Right lung (tissue), 10 donors: ENCODE measurements at places on chromosomes 2 and 18. TPM values are rescaled to one million over a fixed set of nuclear protein-coding genes. Genes with fewer than 3 reads are reported as not detected.

- no peak for DNase-seq
Observed at GRCh38 chr2:128687565-128687964, 368.9 kb upstream of the HS6ST1 start.

Gene C2orf80
- not detected for polyA plus RNA-seq

Gene HOXD4
- polyA plus RNA-seq = 0.99 TPM

DNA sequence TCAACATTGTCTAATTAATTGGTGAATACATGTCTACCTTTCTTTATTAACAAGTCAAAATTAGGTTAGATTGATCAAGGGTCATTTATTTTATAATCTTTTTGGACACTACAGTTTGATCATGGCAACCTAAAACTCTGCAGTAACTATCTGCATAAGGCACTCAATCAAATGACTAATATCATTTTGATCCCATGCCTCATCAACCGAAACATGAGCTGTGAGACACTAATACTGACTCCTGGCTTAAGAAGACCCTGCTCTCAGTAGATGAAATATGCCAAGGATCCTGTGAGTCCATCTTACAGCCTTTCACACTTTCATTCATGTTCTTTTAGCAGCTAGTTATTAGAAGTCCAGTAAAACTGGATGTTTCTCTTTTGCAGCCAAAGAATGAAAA lies 169.4 kb upstream of the CAVIN2 start:
- no peak for DNase-seq

DNA sequence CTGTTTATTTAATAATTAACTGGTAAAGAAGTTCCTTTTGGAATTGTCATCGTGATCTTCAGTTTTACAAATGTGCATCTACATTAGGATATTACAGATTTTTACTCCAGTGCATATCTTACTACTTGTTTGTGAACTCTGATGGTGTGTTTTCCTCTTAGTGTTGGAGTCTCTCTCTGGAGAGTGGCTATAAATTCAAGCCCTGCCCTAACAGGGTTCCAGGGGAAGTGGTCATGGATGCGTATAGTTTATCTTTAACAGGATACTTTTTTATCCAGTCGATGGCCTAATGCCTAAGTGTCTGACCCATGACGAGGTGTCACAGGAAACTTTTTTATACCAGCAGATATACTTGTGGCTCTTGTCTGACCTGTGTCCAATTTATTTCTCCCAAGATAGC lies 75.4 kb downstream of the CHN1 start:
- DNase-seq = no peak

DNA sequence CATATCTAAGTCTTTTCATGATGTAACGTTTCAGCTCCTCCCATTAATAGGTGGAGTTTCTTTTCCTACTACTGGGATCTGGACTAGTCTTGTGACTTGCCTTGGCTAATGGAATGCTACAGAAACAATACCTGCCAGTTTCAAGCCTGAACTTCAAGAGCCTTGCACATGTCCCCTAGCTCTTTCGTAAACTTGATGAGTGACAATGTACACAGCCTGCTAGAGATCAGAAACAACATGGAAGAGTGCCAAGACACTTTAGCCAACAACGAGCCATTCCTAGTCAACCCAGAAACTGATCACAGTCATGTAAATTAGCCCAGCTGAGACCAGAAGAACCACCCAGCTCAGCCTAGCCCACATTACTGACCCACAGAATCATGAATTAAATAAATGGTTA lies 24.8 kb upstream of the STK39 start:
- DNase-seq = no peak

Gene POTEI
- 0.23 TPM for polyA plus RNA-seq

DNA sequence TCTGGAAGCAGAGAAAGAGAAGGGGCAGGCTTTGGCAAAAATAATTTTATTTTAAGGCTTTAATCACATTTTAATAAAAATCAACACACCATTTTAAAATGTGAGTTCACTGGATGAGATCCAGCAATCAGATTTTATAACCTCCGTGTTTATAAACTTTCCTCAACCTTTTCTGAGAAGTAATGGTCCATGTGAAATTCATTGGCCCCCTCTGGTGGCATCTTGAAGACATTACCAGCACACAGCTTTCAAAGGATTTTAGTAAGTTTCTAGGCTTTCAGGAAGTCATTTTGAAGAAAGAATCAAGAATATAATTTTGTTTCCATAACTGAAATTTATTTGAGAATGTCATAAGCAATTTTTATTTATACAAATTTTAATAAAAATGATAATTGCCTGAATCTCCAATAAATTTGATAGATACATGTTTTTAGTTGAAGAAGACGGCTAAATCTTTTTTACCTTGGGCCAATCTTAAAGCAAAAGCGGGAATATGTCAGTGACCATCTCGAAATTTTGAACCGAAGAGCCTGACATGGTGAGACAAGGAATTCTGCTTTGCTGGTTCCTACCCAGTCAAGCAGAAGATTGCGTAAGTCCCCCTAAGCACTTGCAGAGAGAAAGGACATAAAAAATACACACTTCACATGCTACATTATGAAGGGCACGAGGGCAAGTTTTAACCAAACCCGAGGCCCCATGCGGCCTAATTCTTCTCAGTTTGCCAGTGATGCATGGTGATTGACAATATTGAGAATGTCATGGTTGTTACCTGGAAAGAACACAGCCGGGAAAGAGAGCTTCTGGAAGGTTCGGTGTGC lies 128.4 kb upstream of the CBLN2 start:
- peak; percentile 6 for DNase-seq

- DNase-seq = no peak
Observed at GRCh38 chr2:1641523-1641922, 102.8 kb downstream of the PXDN start.

- no peak for DNase-seq
Observed at GRCh38 chr2:189157456-189157855, 22.1 kb downstream of the COL5A2 start.

DNA sequence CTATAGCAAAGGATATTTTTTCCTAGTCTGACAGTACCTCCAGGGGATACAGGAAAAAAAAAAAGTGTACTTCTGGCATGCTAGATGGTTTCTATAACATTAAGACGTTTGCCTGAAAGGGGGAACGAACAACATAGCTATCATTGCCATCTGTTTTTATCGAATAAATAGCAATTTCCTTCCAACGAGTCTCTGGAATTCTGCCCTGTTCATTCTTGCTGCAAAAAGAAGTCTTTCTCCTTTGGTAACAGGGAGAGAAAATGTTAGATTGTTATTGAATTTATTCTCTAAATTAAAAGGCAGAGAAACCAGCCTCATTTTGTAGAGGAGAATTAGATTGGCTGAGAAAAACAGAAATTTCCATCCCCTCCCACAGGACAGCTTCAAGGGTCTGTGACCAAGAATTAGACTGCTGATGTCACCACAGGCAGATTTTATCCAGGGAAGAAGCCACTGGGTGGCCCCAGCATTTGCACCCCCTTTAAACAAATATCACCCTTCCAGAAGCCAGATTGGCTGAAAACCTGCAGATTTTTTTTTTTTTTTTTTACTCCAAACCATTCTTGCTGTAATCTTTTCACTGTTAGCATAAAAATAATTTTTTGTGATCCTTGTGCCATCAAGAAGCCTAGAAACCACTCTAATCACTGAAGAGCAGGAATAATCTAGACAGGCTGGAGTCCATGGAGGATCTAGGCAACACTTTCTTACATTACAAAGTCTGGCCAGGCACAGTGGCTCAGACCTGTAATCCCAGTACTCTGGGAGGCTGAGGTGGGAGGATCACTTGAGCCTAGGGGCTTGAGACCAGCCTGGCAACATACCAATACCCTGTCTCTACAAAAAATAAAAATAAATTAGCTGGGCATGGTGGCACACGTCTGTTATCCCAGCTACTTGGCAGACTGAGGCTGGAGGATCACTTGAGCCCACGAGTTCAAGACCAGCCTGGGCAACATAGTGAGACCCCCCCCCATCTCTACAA lies 12.0 kb downstream of the WDFY1 start:
- no peak for DNase-seq

DNA sequence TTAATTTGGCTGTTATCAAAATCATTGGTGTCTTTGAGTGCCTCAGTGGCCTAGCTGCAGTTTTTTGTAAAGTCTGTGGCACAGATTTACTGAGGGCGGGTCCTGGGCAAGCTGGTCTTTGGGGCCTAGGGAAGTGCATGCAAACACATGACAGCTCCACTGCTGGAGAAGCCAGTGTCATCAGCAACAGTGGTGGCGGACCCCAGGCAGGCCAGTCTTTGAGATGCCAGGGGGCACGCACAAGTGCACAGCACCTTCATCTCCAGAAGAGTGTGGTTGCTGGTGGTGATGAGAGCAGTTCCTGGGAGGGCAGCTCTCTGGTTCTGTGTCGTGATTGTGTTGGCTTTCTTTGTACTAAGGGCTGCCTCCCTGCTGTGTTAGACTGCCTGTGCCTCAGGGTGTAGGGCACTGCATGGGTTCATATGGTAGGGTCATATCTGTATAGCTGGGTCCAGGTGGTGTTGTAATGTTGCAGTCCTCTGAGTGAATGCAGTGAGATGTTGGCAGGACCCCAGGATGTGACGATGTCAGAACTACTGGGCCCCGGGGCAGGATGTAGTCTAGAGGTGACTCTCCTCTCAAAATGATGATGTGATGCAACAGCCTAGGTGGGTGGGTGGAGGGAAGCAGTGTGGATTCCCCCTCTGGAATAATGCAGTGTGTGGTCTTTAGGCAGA lies 646.7 kb upstream of the CDH2 start:
- DNase-seq = no peak

Gene CTAGE1
- 0.08 TPM for polyA plus RNA-seq

DNA sequence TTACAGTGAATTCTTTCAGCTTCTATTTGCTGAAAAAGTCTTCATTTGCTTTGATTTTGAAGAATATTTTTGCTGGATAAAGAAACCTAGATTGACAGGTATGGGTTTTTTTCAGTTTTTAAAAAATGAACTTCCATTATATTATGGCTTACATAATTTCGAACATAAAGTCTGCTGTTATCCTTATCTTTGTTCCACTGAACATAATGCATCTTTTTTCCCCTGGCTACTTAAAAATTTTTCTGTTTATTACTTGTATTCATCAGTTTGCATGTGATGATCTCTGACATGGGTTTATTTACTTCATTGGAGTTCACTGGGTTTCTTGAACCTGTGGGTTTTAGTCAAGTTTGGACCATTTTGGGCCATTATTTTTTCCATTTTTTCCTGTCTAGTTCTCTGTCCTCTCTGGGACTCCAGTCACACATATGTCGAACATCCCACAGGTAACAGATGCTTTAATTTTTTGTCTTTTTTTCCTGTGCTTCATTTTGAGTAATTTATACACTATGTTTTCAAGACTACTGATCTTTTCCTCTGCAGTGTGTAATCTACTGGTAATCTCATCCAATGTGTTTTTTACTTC lies 33.1 kb downstream of the SEC11C start:
- no peak for DNase-seq

DNA sequence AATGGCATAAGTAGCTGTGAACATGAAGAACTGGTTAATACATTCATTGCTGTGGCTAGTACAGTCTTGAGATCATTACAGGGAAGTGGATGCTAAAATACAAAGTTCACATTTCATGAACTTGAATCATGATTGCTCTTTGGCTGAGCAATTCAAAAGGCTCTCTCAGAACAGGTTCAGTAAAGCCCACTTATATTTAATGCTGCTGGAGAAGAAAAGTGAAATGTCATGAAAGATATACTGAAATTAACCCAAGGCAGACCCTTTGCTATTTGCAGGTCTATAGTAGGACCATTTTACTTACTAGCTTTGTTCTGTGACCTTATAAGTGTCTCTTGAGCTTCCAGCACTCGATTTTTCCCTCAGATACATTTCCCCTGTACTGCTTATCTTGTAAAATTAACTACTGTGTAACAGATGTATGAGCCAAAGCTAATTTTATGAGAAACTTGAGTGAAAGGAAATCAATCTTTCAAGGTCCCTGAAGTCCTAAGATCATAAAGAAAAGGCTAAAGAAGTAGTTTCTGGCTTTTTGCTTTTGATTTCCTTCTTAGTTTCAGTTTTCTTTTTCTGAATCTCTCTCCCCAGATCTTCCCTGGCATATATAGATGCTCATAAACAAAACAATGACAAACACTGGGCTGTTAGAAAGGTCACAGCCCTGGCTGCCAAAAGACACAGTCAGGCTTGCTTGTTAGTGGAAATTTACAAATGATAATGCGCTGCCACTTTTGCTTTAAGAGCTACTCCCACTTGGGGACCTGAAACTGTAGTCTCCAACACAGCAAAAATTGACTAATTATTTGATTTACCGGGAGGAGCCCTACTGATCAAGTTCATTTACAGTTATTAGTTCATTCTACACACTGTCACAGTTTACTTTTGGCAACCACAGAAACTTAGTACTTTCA lies 132.7 kb upstream of the XPO1 start:
- no peak for DNase-seq

Gene AQP12B
- not detected for polyA plus RNA-seq

DNA sequence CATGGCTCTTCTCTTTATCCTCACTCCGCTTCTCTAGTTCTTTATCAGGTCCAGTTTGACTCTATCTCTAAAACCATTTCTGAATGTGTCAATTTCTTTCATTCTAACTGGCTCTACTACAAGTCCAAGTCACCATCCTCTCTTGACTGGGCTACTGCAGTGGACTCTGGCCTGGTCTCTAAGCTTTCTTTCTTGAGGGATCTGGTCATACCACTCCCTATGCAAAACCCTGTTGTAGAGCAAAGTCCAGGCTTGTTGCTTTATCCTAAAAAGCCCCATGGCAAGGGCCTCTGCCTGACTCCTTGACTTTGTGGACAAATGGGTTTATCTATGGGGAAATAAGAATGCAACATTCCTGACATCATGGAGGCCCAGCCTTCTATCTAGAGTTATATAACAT lies 87.1 kb downstream of the BCL2L11 start:
- no peak for DNase-seq

Gene GCKR
- 0.55 TPM for polyA plus RNA-seq

Gene RSAD2
- polyA plus RNA-seq = 4.4 TPM

Gene IL1R2
- 0.40 TPM for polyA plus RNA-seq

Gene HOXD3
- polyA plus RNA-seq = 0.15 TPM

DNA sequence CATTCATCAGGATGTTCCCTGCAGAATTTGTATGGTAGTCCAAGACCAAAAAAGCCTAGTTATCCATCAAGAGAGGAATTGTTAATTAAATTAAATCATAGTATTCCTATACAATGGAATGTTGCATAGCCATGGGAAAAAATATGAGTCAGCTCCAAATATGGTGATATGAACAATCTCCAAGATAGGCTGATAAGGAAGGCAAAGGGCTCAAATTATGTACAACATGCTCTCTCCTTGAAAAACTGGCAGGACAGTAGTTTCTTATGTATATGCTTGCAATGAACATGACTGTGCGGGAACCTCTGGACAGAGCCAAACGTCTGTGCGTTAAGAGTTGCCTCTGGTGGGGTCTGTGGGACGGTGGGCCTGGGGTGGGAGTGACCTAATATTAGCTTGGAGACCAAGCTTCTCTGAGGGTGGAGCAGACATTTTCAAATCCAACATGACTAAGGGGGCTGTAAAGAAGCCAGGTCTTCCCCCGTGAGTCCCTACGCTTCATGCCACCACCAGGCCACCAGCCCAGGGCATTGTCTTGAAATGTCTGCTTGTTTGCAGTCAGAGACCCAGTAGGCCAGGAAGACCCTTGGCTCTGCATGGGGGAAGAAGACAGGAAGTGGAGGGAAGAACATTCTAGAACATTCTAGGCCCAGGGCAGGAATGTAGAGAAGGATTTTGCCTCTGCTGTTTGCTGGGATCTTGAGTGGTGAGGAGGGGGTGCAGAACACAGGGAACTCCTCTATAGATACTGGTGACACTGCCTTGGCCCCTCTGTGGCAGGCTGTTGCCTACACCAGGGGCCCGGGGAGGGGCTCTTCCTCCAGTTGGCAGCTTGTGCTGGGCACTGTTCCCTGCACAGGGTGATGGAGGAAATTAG lies 244.0 kb upstream of the HS6ST1 start:
- no peak for DNase-seq

- no peak for DNase-seq
Observed at GRCh38 chr18:6057604-6058003, 162.3 kb upstream of the TMEM200C start.

GRCh38 chr2:187638840-187639239 lies 84.6 kb upstream of the TFPI start:
- DNase-seq = no peak
